Activated CD4-positive, alpha-beta memory T cell treated with anti-CD3 and anti-CD28 coated beads, Interleukin-2, amount 10 ng/mL, durations not matched to agents 7 days and 5 days (primary cell): ENCODE measurements at places on chromosomes 3 and 15.
A peak's percentile ranks its signal among the peaks of the same experiment; 100 is the strongest.

DNA sequence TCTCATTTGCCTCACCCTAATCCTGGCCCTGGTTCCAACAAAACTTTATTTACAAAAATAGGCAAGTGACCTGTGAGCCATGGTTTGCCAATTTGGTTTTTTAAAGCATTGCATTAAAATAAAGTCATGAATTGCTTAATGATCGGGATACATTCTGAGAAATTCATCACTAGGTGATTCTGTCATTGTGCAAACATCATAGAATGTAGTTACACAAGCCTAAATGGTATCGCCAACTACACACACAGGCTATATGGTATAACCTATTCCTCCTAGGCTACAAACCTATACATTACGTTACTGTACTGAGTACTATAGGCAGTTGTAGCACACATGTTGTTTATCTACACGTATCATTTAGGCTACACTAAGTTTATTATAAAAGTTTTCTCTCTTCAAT lies 45.9 kb upstream of the SSR3 start:
- no peak for DNase-seq

DNA sequence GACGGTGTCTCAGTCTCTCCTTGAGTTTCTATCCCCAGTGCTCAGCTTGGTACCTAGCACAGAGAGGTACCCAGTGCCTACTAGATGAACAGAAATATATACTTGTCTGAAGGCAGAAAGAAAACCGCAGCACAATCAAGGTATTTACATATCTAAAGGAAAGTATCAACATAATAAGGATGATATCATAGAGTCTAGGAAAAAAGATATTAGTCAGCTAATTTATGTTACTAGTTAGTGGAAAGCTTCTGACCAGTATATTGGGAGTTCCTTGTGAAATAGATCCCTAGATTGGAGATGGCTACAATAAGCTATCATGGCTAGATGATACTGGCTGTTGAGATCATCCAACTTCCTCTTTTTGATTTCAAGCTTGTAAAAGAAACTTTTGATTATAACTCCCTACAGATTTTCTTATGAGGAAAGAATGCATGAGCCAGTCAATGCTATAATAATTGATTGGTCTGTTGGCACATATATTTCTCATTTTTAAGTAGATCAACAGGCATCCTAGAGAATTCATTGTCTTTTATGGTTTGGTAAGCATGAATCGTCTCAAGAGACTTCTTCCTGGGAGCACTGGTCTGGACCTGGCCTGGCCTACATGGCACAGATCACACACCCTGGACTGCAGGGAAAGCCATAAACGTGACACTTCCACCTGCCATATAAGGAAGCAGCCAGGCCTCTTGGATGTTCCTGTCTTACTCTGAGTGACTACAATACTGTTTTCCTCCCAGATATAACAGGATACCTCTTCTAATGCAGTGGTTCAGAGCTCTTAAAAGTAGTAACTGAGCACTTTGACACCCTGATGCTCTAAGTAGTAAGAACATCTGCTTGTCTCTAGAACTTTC lies 60.7 kb downstream of the IMPG2 start:
- no peak for DNase-seq

- DNase-seq, result no peak
Observed at GRCh38 chr3:119221779-119222320, 18.8 kb downstream of the B4GALT4 start.

GRCh38 chr3:138351151-138351550 lies 2.8 kb downstream of the MRAS start:
- no peak for DNase-seq

- no peak for DNase-seq
Observed at GRCh38 chr15:47718497-47719437, 1.5 kb downstream of the SEMA6D start.

DNA sequence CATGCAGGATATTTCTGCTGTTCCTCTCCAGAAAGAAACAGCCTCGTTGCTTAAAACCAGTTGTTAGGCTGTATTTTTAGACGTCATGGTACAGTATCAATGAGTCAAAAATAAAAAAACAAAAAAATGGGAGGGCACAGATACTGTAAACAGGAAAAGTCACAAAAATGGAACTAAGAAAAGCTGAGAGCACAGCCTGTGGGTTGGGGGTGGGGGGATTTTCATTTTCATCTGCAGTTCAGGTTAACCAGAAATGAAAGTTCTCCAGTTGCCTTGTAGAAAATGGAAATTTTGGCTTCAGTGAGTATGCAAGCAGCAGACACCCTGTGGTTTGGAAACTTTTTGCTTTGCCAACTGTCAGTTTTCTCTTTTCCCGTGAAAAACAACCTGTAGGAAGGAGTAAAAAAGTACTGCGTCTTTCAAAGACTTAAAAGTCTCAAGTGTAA lies 59.0 kb downstream of the FRMD4B start:
- DNase-seq, result peak; percentile 57

- DNase-seq, result no peak
Observed at GRCh38 chr3:102936511-102937045, 501.8 kb downstream of the ZPLD1 start.

GRCh38 chr3:48446043-48446424 lies 503 bp upstream of the ATRIP start:
- DNase-seq, result no peak

DNA sequence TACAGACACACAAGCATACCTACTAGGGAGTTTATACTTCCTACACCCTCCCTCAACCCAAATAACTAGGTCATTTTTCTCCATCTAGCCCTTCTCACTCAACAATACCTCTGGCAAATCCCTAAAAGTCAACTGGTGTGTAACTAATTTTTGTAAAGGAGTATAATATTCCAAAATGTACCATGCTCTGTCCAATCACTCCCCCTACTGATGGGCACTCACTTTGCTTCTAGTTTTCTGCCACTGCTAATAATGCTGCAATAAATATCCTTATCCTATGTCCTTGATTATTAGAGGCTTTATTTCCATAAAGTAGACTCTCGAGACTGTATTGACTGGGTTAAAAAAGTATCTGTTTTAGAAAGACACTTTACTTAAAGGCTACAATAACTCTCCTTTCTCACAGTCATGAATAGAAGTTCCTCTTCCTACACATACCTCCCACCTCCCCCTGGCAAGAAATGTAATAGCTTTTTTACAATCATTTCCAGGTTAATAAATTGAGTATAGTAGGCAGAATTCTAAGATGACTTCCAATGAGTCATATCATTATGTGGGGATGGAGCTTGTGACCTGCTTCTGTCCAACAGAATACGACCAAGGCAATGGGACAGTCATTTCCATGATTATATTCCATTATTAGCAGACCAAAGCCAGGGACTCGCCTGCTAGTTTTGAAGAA lies 30.0 kb downstream of the SHQ1 start:
- no peak for DNase-seq

DNA sequence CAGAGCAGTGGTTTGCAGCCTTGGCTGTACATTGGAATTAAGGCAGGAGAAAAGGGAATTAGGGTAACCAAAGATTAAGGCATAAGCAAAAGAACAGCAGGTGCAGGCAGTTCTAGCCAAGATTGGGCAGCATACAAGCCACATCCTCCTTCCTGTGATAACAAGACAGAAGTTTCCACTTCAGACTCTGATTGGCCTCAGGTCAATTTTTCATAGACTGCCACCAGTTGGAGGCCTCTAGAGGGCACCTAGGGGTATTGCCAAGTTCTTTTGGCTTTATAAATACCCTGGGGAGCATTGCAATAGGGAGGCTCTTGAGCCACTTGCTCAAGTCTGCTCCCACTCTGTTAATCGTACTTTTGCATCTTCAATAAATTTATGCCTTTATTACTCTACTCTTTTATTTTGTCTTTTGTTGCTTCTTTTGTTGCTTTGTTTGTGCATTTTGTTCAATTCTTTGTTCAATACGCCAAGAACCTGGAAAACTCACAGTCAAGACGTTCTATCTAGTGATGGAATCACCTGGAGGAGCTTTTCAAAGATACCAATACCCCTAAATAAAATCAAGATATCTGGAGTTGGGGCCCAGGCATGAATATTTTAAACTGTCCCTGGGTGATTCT lies 32.2 kb upstream of the FMN1 start:
- DNase-seq, result peak; percentile 57

DNA sequence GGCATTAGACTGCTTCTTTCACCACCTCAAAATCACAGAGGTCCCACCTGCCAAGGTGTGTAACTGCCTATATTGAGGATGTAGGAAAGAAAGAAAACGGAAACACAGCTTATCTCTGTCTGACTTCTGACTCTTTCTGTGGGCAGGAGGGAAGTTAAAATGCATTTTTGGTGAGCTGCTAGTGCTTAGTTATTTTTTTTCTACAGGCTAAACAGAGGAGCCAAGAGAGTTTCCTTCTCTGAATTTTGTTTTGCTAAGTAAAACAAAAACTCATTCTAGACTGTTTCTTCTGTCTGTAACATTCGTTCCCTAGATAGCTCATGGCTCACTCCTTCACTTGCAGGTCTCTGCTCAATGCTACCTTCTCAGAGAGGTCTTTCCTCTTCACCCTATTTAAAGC lies 18.8 kb upstream of the AMOTL2 start:
- no peak for DNase-seq

DNA sequence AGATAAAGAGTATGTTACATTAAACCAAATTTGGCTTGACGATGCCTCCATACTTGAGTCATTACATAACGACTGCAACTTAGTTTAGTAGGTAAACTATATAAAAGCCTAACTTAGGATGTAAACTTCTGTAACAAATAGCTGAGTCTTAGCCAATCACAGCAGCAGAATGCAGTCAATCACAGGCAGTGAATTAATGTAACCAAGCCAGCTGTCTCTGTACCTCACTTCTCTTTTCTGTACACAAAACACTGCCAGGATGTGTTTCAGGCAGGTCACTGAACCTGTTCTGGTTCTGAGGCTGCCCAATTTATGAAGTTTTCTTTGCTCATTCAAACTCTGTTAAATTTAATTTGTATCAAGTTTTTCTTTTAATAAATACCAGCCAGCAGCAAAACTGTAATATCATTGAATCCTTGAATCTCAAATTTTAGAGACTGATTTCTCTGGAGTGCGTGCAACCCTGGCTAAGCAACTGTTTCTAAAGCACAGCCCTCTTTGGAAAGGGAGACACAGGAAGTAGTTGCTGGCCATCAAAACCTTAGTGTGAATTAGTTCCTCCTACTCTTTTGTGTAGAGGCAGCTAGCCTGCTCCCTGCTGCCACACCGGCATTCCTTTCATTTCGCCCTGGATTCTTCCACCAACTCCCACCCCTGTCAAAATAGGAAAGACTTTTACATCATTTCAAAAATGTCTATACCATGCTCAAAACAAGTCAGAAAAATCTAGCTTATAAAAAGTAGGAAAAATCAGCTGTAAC lies 15.2 kb downstream of the RFTN1 start:
- no peak for DNase-seq
